Right lung (tissue), 10 donors: ENCODE measurements at places on chromosomes 2 and 18. TPM values are rescaled to one million over a fixed set of nuclear protein-coding genes. Genes with fewer than 3 reads are reported as not detected.

The IL36B gene
- polyA plus RNA-seq, result not detected

The CCDC148 gene
- polyA plus RNA-seq, result 2.7 TPM

The CPLX4 gene
- not detected for polyA plus RNA-seq

The ALK gene
- polyA plus RNA-seq, result 0.16 TPM

The PLB1 gene
- 1.2 TPM for polyA plus RNA-seq
